Mucosa of gallbladder (tissue), 1 donor: ENCODE measurements at places on chromosomes 13 and 19.

DNA sequence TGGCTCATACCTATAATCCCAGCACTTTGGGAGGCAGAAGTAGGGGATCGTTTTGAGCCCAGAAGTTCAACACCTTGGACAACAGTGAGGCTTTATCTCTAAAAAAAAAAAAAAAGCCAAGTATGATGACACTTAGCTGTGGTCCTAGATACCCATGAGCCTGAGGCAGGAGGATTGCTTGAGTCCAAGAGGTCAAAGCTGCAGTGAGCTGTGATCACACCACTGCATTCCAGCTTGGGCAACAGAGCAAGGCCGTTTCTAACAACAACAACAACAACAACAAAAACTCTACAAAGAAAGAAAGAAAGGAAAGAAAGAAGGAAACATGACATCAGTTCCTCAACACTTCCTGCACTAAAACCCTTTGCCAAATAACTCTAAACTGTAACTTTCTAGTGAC, 265.1 kb upstream of the DACH1 start:
- DNase-seq: no peak

- peak; percentile 24 for DNase-seq
Measured at GRCh38 chr13:21043898-21044297, 17.5 kb downstream of the LATS2 start.

DNA sequence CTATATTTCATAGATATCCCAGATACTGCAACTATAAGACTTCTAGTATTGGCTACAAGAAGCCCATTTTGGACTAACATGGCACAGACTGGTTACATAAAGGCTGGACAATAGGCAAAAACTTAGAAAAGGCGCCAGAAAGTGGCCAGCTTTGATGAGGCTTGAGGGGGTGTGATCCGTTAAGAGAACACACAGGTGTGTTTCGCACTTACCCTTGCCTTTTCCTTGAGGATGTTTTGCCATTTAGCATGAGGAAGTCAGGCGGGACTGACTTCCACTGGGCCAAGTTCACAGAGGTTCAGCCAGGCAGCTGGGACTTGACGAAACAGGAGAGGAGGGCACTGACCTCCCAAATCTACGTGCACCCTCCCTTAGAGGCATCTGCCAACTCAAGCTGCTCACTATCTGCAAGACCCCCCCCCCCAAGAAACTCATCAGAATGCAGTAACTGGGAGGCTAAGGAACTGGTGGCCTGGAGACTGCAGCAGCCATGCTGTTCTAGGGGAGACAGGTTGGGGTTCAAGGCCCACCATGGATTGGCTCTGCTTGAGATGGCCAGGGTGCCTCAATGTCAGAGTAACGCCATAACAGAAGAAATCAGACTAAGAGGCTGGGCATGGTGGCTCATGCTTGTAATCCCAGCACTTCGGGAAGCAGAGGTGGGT, 4.5 kb upstream of the LIN7B start:
- no peak for DNase-seq

DNA sequence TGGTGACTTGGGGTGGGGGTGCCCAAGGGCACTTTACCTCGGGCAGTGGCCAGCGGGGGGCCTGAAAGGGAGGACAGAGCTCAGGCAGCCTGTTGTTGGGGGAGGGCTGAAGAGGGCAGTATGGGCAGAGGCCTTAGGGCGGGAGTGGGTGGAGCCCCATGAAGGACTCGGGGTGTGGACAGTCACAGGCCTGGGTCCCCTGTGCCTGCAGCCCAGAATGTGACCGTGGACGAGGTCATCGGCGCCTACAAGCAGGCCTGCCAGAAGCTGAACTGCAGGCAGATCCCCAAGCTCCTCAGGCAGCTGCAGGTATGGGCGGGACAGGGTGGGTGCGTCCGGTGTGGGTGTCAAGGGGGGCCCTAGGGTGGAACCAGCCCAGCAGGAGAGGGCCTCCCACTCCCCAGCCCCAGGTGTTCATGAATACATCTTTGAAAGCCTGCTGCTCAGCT, 22.5 kb downstream of the NKPD1 start:
- DNase-seq: no peak

- no peak for DNase-seq
Measured at GRCh38 chr13:89315287-89315686, 1644.1 kb downstream of the SLITRK5 start.

DNA sequence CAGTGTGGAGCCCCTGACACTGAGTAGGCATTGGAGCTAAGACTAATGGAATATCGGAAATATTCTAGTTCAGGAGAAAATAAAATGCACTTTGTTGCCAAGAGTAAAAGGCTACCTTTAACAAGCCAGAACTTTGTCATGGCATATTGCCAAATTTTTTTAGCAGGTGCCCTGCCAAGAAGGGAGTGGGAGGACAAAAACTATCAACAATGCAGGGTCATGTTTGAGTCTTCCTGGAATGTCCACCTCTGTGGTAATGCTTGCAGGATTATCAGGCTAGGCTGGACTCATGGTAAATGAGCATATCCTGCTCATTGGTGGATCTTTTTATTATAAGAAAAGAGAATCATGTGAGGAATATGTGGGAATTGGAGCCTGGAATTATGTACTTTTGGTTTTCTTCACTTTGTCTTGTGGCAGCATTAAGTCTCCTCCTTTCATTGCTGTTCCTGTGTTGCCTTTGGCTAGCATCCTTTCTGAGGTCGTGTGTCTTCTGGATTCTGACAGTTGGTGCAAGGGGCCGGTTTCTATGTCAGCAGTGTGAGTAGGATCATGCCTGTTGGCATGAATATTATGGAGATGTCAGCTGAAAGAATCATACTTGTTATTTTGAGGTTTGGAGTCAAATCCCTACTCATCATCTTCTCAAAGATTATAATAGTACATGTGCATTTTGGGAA, 122.9 kb upstream of the SPRY2 start:
- DNase-seq: no peak

DNA sequence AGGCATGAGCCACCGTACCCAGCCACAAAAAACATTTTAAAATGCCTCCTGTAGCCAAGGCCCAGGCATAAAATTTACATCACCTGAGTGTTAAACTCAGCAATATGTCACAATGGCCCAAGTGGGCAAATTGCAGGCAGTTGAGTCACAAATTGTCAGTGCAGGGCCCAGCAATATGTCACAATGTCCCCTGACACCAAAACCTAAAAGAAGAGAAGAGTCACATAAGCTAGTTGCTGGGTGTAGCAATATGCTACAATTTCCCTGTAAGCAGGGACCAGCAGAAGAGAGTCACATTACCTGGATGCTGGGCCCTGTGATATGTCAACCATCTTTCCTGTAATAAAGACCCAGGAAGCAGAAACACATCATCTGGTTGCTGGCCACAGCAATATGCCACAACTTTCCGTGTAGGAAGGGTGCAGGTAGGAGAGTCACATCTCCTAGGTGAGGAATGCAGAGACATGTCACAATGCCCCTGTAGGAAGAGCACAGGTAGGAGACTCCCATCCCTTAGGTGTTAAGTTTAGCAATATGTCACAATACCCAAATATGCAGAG, 136.0 kb upstream of the ZNF91 start:
- no peak for DNase-seq

GRCh38 chr19:32822916-32823746, 46.4 kb downstream of the SLC7A9 start:
- no peak for DNase-seq

DNA sequence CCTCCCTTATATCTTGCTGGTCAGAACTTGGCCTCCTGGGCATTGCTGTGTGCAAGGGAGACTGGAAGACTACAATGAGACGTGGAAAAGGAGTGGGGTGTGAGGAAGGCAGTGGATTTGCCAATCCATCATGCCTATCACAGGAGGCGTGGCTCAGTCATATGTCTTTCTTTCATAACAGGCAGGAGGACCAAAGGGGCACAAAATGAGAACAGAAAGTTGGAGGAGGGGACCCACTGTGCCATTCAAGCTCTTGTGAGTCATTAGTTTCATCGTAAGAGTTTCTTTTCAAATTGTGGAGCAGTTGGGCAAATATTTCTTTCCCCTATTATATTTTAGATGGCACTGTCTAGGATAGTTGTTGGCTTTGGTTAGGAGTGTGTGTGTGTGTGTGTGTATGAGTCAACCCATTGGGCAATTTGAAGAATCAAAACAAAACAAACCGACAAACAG, 471.5 kb downstream of the TSHZ3 start:
- DNase-seq: peak; percentile 10

DNA sequence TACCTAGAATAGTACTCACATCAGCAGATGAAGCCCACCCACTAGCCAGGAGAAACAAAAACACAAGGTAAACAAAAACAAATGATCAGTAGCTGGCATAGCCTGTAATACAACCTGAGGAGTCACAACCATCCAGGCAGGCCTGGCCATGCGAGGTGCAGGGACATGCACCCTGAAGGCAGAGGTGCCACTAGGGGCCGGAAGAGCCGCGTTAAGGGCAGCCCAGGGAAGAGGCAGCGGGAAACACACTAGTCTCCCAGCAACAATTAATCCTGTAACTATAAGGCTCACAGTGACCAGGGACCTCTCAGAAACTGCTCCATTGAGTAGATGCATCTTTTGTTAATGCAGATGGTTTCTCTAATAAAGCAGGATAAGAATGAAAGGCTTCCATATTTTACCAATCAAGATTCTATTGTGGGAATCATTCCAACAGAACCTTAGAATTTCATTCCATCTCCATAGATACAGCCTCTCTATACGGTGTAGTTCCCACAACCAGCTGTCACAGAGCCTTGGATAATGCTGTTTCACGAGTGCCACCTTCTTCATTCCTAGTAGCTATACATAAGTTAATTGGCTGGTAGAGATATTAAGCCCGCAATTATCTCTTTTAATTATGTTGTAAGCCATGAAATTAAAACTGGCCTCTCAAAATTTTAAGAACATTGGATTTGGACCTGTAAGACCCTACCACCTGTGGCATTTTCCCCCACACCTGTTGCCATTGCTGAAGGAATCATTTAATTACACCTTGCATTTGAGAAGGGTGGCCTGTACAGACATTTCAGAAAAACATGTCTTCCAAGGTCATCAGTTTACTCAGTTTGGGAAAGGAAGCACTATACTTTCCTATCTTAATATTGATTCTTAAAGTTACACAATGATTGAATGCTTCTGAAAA, 28.7 kb downstream of the ANKRD10 start:
- no peak for DNase-seq

DNA sequence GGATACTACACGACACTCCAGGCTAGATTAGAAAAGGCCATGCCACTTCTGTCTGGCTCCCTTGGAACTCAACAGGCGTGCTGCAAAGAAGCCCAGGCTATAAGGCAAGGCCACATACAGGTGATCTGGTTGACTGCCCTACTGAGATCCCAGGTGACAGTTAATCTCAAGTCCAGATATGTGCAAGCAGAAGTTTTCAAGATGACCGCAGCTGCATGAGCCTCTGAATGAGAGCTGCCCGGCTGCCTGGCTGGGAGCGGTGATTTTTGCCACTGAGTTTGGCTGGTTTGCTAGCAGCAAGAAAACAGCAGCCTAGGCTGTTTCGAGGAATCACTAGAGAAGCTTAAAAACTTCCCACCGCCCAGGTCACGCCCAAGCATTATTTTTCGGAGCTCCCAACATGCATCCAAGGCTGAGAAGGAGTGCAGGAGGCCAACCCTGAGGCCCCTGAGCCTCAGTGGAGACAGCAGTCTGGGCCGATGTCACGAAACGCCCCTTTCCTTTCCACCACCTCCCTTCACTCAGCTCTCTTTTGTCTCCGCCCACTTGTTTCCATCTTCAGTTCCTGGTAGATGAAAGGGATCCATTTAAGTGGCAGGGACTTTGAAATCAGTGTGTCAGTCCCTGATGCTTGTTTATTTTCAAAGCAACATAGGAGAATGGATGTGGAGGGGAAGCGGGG, 14.0 kb upstream of the URI1 start:
- DNase-seq: no peak
